MM.1S (cell line): ENCODE measurements at places on chromosomes 2 and 18.
A peak's percentile ranks its signal among the peaks of the same experiment; 100 is the strongest.

DNA sequence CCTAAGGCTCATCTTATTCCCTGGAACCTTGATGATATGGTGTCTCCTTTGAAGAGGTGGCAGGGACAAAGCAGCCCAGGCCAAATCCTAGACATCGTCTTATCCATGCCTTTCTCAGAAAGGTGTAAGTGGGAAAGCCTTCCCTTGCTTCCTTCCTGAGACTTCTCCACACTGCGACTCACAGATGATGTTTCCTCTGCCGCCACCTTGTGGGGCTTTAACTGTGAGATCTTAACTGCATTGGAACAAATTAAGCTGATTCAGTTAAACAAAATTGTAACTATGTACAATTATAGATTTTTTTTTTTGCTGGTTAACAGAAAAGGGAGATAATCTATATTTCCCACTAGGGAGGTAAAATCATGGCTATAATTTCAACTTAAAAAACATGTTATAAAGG lies 10.0 kb upstream of the GCA start:
- DNase-seq: peak; percentile 26

DNA sequence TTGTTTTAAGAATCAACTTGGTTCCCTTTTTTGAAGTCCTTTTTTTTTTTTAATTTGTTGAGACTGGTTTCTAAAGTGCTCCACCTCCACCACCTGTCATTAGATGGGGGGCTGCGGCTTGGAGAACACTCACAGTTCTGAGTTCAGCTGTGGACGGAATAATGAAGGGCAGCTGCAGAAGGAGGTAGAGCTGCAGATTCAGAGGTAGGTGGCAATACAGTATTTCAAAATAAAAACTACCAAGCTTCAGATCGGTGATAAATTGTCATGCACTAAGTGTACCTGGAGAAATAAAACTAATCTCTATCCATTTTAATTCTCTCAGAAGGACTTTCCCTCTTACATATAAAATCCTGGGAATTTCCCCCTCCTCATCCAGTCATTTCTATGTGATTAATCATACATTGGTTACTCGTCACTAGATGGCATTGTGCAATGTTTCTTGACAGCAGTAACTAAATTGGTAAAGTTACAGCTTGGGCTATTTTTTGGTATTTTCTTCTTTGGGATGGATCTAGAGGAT lies 81.1 kb upstream of the SLC39A10 start:
- peak; percentile 27 for DNase-seq

DNA sequence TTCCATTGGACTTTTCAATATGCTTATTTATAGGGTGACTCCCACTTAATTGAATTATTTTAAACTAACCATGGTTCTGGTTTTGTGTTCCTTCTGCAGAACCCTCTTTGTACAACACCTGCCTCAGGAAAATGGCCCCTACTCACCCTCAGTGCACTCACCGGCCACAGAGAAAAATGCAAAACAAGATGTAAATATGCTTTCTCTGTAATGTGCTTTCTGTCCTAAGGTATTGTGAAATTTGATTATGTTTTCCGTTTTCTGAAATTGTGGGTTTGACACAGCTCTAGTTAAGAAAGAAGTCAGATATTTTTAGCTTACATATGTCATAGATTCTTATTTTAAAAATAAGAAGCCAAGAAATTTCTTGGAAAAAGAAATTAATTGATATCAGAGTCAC lies 357.7 kb upstream of the SMIM21 start:
- peak; percentile 25 for DNase-seq

GRCh38 chr2:62227386-62228075 lies 31.6 kb downstream of the B3GNT2 start:
- DNase-seq: no peak

DNA sequence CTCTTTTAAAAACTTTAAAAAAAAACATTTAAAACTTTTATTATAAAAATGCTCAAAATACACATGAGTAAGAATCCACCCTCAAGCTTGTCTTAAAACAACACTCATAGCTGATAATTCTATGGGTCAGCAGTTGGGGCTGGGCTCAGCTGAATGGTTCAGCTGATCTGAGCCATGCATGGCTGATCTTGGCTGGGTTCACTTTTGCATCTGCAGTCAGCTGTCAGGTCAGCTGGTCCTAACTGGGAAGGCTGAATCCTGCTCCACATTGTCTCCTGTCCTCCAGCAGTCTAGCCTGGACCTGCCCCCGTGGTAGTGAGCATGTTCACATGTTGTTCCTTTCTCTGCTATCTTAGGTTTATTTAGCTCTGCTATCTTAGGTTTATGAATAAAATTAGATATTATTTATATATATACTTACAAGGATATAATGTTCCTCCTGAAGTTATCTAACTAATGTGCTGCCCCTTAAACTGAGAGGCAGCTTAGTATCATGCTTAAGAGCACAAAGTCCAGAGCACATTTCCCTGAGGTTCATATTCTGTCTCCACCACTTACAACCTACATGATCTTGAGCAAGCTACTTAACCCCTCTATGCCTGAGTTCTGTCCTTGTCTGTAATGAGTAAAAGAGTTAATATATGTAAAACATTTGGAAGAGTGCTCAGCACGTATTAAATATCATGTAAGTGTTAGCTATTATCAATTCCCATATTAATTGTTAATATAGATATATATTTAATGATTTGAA lies 309.4 kb downstream of the PTPRM start:
- DNase-seq: no peak

DNA sequence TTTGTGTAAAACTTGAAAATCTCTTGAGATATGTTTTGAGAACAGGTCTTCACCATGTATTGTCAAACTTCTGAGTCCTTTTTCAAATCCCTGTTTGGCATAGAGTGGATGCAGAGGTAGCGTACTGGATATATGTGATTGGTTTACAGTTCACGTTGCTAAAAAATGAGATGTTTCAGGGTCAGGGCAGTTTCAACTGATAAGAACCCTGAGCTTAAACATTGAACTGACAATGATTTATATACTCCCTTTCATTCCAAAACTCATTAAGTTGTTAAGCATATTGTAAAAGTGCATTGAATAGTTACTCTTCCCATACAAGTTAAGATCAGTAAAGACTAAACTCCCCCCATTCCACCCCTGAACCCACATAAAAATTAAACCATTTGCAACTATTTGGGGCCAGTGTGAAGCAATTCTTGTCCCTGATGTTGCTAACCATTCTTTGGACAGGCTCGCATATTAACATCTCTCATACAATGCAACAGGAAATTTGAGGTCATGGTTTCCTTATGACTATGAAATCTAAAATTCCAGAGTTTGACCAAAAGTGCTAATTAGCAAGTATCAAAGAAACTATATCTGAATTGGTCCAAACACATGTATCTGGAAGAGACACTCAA lies 470.9 kb upstream of the ACVR2A start:
- DNase-seq: no peak

- DNase-seq: peak; percentile 91
These were observed at the start of gene ADCY3 for GRCh38 chr2:24920098-24920808. ADCY3 (minus strand) TSS chr2:24920237; CDS start chr2:24918987, 1,250 bp downstream.

DNA sequence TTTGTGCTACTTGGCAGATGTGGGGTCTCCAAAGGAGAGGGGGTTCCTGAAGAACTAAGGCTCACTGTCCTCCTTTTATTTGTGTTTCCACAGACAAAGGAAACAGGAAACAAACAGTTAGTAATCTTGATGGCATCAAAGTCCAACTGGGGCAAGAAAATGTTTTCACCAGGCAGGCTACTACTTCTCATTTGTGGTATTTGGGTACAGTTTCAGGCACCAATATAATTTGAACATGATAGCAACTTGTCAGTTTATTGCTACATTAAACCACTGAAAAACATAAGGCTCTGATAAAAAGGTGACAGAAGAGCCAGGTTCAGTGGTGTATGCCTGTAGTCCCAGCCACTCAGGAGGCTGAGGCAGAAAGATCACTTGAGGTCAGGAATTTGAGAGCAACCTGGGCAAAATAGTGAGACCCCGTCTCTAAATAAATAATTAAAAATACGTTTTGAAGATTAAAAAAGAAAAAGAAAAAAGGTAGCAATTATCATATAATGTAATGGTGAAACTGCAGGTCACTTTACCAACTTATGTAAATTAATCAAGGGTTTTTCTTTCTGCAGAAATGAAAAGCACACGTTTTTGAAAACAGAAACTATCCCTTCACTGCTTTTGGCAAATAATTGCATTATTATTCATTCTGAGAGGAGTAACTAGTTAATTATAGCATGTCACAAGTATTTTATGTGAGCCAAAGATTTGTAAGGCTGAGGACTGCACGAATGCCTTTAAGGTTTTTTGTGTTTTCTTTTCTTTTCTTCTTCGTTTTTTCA lies 157.5 kb upstream of the CAVIN2 start:
- no peak for DNase-seq

- no peak for DNase-seq
These were observed 40.8 kb downstream of the MTERF4 start for GRCh38 chr2:241061275-241061674.

- no peak for DNase-seq
These were observed 956.3 kb downstream of the SLC4A3 start for GRCh38 chr2:220583725-220584124.

- no peak for DNase-seq
These were observed 71.4 kb upstream of the FRZB start for GRCh38 chr2:182937870-182938269.

DNA sequence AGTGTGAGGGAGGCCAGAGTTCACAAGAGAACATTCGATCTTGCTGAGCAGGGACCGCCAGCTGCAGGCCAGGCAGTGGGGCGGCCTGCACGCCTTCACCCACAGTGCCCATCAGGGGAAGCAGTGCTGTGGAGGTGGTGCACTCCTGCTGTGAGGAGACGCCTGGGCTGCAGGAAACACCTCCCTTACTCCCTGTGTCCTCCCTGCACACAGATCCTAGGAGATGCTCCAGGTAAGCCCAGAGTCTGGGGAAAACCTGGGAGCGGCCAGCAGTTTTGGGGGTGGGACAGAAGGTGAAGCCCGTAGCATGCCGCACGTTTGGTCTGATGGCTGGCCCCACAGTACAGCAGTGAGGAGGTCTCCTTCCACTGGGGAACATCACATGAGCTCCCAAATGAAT lies 180.8 kb upstream of the RAB6C start:
- no peak for DNase-seq

- DNase-seq: no peak
These were observed 239.4 kb upstream of the LYPD1 start for GRCh38 chr2:132909427-132909826.
